ENCODE measurements at places on chromosomes 11 and 22.

DNA sequence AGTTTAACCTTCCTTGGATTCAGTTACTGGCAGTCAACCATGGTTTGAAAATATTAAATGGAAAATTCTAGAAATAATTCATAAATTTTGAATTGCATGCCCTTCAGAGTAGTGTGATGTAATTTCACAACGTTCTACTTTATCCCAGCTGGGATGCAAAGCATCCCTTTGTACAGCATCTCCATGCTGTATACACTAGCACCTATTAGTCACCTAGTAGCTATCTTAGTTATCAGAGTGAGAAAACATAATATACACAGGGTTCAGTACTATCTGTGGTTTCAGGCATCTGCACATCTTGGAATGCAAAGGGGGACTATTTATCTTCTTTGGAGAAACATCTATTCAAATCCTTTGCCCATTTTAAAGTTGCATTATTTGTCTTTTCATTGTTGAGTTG, 30.8 kb downstream of the CBL start:
- DNase-seq, result no peak

GRCh38 chr11:69841859-69842698, 22.9 kb upstream of the FGF3 start:
- no peak for DNase-seq

DNA sequence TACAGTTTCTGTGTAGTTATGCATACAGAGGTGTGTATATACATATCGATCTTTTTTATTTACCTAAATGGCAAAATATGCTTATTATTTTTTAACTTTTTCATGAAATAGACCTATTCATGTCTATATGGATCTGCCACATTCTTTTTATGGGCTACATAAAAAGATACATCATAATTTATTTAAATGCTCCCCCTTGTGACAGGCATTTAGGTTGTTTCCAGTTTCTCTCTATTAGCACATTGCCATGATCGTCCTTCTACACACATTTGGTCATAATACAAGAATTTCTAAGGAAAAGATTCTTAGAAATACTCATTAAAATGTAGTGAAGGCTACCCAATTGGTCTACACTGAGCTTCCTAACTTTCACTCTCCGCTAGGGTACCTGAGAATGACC, 1067.4 kb downstream of the OPCML start:
- no peak for DNase-seq

DNA sequence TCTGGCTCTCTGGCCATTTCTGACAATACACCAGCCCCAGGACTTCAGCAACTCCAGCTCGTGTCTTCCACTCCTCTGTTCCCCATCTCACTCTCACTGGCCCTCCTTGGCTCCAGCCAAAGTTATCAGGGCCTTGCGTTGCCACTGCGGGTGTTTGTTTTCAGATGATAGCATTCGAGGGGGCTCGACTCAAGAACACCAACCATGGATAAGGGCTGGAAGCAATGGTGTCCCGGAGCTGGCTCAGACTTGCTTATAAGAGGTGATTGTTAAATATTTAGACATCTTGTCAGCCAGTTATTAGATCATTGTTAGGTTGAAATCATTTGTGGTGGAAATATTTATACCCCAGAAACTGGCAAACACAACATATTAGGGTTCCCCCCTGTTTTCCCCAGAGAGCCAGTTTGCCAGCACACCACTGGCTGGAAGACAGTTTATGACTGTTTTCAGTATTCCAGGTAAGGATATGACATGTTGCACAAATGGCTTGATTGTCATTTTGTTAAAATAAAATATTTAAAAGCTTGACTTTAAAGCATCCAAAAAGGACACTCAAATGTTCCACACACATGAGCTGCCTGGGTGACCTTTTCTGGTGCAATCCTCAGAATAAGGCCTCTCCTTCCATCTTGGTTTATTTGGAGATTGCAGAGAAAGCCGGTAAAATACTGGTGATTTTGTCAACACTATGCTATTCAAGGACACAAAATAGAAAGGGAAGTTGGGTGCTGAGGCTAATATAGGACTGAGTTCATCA, 98.3 kb downstream of the FBXO7 start:
- DNase-seq, result no peak

DNA sequence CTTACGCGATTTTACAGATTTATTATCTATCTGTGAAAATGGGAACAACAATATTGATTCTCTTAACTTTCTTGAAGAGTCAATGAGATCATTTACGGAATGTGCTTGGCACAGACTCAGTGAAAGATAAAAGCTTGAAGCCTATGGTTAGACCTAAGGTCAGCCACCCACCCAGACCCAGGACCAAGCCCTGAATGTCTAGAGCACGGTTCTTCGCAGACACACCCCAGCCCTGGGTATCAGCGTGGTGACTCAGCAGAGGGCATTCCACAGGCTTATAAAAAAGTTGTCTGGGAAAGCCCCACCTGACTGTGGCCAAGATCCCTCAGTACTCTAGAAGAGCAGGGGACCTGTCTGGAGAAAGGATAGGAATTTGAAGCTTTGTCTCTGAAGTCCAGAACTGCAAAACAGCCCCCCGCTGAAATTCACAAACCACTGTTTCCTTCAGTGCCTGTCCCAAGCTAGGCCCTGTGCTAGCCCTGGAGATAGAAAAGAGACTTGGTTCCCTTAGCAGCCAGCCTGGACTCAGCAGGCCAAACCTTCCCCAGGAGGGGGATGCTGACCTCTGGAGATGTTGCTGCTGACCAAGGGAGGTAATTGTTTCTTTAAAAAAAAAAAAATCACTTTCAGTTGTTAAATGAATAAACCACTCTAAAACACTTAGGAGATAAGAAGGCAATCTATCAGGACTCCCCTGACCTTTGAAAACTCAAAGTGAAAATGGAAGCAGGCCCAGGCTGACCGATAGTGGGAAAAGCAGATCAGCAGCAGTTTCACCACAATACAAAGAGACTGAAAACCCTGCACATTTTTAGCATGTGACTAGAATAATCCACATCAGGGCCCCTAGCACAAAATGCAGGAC, 114.0 kb downstream of the ABTB2 start:
- peak; percentile 52 for DNase-seq

GRCh38 chr22:44645531-44645930, 56.5 kb upstream of the PRR5 start:
- no peak for DNase-seq

GRCh38 chr11:33211153-33211552, 46.0 kb upstream of the HIPK3 start:
- DNase-seq, result no peak

- no peak for DNase-seq
Measured at GRCh38 chr11:26860091-26860780, 133.7 kb upstream of the FIBIN start.

- no peak for DNase-seq
Measured at GRCh38 chr22:17910561-17911311, 113.6 kb downstream of the MICAL3 start.

- DNase-seq, result no peak
Measured at GRCh38 chr11:134044514-134045284, 24.2 kb upstream of the JAM3 start.

GRCh38 chr11:67301313-67301921, 1.9 kb upstream of the SSH3 start:
- DNase-seq, result no peak
